ENCODE measurements at places on chromosomes 12 and 14. TPM values are rescaled to one million over a fixed set of nuclear protein-coding genes. Genes with fewer than 3 reads are reported as not detected.

DNA sequence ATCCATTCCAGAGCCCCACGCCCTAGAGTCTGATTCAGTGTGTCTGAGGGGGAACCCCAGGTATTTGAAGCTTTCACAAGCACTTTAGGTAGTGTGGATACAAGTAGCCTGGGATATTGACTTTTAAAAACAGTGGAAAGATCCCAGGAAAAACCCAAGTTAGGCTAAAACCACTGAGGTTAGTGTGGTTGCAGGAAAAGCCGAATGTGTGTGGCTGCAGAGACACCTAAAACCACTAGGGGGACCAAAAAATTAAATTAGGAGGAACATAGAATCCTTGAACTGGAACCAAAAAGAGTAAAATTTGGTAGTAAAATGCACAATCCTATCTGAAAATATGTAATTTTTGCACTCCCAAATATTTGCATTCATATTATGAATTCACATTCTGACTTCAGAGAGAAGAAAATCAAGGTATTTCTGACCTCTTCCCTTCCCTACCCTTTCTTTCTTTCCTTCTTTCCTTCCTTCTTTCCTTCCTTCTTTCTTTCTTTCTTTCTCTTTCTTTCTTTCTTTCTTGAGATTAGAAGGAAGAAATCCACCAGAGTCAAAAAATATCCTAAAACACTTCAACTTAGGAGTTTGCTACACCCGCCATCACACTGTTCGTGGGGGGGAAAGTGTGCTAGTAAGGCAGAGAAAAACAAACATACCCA, 37.8 kb downstream of the SLCO1A2 start:
- H3K36me3 ChIP-seq, result no peaks in the 10 kb centered on the region
- peak overlapping the region; percentile 29 for H3K4me3 ChIP-seq
- H3K27ac ChIP-seq, result no peak overlapping the region
- H3K4me1 ChIP-seq, result peaks cover 10% of the 10 kb centered on the region

DNA sequence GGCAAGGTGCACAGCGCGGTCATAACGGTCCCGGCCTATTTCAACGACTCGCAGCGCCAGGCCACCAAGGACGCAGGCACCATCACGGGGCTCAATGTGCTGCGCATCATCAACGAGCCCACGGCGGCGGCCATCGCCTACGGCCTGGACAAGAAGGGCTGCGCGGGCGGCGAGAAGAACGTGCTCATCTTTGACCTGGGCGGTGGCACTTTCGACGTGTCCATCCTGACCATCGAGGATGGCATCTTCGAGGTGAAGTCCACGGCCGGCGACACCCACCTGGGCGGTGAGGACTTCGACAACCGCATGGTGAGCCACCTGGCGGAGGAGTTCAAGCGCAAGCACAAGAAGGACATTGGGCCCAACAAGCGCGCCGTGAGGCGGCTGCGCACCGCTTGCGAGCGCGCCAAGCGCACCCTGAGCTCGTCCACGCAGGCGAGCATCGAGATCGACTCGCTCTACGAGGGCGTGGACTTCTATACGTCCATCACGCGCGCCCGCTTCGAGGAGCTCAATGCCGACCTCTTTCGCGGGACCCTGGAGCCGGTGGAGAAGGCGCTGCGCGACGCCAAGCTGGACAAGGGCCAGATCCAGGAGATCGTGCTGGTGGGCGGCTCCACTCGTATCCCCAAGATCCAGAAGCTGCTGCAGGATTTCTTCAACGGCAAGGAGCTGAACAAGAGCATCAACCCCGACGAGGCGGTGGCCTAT, 875 bp downstream of the HSPA2 start:
- peak overlapping the region; percentile 92 for H3K4me3 ChIP-seq
- peaks cover 5% of the 10 kb centered on the region for H3K27me3 ChIP-seq
- no peak overlapping the region for H3K27ac ChIP-seq
- peaks cover 20% of the 10 kb centered on the region for H3K36me3 ChIP-seq

- no peak overlapping the region for H3K27ac ChIP-seq
- no peak overlapping the region for H3K4me3 ChIP-seq
- DNase-seq, result no peak
- H3K36me3 ChIP-seq, result peaks cover 5% of the 10 kb centered on the region
- H3K27me3 ChIP-seq, result peaks cover under 1% of the 10 kb centered on the region
These were observed 6.3 kb upstream of the TMPO start for GRCh38 chr12:98509063-98509462.

- H3K4me1 ChIP-seq, result peaks cover 43% of the 10 kb centered on the region
- H3K27me3 ChIP-seq, result peaks cover 1% of the 10 kb centered on the region
- peak; percentile 57 for DNase-seq
- H3K27ac ChIP-seq, result no peak overlapping the region
These were observed 58.6 kb downstream of the TSPAN9 start for GRCh38 chr12:3135522-3136461.

Gene GZMH
- not detected for total RNA-seq

Gene PDE3A
- not detected for total RNA-seq

Gene NXPH4
- total RNA-seq, result 3.8 TPM

GRCh38 chr12:48878548-48878947, 12.9 kb upstream of the RND1 start:
- H3K27ac ChIP-seq, result no peak overlapping the region
- H3K4me1 ChIP-seq, result peaks cover 24% of the 10 kb centered on the region
- no peak for DNase-seq
- no peaks in the 10 kb centered on the region for H3K36me3 ChIP-seq
- H3K4me3 ChIP-seq, result no peak overlapping the region
